Stimulated activated CD4-positive, alpha-beta T cell treated with anti-CD3 and anti-CD28 coated beads, Interleukin-4, amount 100 ng/mL, for 24 hours (primary cell): ENCODE measurements at places on chromosomes 5 and 9.

DNA sequence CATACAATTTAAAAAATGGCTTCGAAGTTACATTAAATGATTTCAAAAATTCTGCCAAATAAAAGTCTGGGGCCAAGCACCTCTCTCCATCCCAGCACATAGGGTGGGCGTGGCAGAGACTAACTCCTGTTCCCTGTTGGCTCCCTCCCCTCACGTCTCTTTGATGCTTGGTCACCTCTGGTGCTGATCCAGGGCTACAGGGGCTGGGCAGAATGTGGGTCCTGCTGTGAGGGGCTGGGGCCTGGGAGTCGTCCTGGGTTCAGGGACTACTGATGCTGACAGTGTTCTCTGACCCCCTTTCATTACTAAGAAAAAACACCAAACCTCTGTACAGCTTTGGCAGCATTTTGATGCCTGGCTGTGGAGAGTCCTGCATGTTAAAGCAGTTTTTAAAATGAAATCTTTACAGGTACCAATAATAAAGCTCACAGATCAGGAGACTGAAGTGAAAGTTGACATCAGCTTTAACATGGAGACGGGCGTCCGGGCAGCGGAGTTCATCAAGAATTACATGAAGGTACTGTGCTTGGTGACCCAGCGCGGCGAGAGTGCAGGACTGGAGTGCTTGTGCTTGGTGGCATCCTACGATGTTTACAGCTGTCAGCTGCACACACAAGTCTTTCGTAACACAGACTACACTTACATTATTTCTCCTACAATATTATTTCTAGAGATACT, 29.0 kb downstream of the TENT4A start:
- DNase-seq = no peak

DNA sequence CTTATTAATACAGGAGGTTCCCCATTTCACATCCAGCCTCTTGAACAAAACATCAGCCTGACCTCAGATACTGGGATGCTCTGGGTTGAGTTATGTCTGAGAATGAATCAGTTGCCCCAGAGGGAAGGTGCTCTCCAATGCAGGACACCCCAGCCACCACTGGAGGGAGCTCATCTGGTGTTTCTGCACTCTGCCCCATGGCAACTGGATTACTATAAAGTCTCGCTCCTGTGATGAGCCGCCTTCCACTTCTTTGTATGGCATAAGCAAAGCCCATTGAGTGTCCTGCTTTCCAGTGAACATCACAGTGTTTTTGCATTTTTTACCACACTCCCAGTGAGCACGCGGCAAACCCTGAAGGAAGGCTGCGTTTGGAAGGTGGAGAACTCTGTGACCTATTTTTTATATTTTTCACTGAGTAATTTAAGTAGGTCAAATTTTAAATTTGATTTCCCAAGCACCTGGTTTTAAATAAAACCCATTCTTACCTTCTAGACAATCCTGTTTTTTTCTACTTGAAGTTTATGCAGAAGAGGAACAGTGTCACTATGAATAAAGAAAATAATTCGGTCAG, 176.9 kb upstream of the WWC1 start:
- peak; percentile 28 for DNase-seq

DNA sequence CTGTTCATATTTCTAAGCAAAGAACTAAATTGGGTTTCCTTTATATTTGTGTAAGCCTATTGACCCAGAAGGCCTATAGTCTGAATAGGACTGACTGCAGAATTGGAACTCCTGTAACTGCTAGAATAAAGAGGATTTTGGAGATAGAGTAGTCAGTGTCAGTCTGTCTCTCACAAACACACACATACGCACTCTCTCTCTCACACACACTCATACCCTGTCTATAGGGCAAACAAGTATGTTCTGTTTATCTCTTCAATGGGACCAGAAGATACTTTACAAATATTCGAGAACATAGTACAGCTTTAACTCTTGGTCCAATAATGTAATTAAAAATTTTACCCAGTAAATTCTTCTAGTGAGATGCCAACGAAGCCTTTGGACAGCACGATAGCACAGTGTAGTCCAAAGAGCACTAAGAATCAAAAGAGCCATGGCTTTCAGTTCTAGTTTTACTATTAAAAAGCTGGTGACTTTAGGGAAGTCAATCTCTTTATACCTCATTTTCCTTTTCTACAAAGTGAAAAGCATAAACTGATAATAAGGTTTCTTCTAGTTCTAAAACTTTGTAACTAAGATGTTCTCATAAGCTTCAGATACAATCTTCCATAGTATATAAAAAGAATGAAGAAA, 19.3 kb downstream of the ABHD17B start:
- DNase-seq = no peak

DNA sequence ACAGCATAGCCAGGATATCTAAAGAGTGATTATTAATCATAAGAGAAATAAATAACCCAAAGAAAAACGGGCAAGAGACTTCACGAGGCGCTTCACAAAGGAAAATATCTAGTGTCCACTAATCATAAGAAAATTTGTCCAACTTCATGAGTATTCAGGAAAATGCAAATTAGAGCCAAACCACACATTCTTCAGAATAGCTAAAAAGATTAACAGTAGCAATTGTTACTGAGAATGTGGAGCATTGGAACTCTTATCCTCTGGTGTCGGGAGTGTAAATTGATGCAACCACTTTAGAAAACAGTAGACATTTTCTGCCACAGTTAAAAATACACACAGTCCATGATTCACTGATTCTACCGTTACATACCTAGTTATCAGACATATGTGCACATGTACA, 145.7 kb downstream of the CWC27 start:
- no peak for DNase-seq

GRCh38 chr5:160266044-160266443, 36.7 kb downstream of the FABP6 start:
- no peak for DNase-seq

DNA sequence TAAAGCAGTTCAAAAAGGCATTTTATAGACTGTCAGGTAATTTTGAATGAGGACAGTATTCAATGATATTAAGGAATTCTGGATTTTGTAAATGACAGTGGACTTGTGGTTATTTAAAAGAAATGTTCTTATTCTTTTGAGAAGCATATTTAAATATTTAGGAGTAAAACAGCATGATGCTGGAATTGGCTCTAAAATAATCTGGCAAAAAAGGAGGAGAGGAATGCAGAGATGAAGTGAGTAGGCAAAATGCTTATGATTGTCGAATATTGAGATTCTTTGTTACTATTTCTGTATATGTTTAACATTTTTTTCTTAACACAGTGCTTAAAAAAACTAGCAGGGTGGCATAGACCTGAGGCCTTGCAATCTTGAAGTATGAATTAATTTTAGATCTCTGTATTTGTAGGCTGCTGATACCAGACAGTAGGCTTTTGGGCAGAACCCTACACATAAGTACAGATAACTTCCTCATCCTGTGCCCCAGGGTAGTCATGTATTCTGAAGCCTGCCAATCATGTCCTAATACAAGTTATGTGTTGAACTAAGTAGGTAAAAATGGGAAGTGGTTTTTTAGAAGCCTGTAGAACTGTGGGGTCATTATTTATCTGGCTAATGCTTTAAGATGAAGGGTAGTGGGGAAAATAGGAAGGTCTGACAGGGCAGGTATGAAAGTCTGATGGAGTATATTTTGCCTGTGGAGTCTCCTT, 9.4 kb downstream of the CD180 start:
- no peak for DNase-seq

DNA sequence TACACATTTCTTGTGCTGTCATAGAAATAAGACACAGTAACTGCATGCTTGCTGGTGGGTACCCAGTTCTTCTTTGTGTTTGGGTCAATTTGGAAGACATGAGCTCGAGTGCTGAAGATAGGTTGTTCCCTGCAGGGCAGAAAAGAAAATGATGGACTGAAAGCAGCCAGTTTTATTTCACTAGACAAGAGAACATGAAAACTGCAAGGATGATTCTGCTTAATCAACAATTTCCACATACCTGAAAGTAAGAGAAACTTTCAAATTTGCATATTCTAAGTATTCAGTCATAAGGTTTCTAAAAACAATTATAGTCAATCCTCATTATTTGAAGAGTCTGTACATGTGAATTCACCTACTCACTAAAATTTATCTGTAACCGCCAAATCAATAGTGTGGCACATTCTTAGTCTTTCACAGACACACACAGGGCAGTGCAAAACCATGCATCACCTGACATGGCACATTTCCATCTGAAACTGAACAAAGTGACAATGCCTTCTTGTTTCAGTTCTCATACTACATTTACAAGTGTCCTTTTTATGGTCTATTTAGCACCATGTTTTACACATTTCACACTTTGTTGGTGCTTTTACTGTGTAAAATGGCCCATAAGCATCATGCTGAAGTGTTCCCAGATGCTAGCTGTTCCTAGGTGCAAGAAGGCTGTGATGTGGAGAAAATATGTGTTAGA, 56.9 kb downstream of the HOMER1 start:
- DNase-seq = no peak

DNA sequence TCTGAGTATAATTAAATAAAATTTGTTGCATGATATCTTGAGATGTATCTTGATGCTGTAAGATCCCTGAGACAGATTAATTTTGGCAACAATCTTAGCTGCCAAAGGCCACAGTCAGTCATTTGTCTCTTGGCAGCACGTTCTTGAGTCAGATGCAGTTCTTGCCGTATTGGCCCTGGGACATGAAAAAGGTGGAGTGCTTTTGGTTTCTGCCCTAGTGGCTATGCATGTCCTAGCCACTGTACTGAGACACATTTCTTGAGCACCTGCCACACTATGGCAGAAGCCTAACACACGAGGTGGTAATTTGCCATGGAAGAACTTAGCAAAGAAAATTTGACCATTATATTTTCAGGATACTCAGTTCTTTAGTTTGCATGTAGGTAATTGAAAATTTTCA, 45.0 kb upstream of the PHF2 start:
- DNase-seq = no peak

DNA sequence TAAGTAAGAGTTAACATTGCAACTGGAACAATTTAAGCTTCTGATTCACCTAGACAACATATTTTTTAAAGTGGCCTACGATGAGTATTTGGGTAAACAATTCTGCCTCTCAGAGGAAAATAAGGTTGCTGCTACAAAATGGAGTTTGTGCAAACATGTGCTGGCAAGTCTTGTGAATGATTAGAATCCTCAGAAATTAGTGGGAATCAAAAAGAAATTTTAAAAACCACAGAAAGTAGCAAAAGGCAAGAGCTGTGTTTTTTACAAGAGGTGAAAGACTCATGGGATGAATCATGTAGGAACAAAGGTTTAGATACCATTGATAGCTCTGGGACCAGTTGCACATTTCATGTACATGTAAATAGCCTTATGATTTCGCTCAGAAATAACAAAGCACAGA, 561.6 kb downstream of the TAF11L14 start:
- no peak for DNase-seq

DNA sequence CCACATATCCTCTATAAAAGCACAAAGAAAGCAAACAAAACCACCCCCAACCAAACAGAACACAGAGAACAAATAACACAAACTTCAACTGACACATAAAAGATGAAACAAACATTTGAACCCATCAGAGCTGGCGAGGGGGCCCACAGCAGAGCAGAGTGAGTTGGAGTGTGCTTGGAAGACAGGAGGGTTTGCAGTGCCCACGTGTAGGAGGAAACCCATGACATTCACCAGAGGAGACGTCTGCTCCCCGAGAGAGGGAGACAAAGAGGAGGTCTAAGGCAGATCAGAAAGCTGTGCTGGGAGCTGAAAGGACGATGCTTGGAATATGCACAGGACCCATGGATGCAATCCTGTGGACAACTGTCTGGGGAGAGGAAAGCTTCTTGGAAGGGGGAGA, 27.0 kb downstream of the MRPL36 start:
- no peak for DNase-seq

GRCh38 chr5:106755066-106755465, 915.7 kb downstream of the EFNA5 start:
- DNase-seq = no peak

DNA sequence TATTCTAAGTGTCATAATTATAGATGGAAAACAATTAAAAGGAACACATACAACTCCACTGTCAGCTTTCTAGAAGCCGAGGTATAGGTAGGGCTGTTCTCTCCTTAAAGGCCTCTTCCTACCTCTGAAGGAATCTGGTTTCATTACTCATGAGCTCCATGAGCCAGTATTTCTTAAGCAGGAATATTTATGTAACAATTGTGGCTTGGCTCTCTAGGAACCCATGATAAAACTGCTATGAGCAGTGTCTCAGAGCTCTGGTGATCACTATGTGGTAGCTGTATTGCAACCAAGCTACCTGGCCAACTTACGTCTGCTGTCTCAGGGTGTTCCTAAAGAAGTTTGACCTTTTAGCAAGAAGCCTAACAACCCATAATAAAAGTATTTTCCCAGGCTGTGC, 157.7 kb downstream of the CEP120 start:
- DNase-seq = no peak

- no peak for DNase-seq
Observed at GRCh38 chr9:117757561-117758190, 53.5 kb downstream of the TLR4 start.

DNA sequence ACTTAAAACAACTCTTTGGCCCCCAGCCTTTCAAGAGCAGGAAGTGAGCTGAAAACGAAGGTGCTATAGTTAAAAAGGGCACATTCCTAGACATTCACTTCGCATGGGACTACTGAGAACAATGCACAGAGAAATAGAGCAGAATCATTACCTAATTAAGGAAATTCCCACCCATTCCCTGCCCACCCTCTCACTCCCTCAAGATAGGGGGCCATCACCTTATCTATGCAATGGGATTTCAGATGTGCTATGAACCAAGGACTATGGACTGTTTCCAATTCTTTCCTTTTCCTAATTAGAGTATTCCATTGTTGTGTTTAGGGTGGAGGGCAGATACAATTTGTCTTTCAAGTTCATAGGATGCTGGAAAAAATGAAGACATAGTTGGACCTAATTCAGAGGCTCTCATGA, 476.8 kb downstream of the CETN3 start:
- no peak for DNase-seq

- DNase-seq = no peak
Observed at GRCh38 chr5:42840269-42840668, 28.6 kb upstream of the SELENOP start.

GRCh38 chr5:172837640-172838039, 3.6 kb downstream of the ERGIC1 start:
- no peak for DNase-seq

GRCh38 chr5:144503123-144503522, 332.4 kb downstream of the KCTD16 start:
- DNase-seq = no peak

DNA sequence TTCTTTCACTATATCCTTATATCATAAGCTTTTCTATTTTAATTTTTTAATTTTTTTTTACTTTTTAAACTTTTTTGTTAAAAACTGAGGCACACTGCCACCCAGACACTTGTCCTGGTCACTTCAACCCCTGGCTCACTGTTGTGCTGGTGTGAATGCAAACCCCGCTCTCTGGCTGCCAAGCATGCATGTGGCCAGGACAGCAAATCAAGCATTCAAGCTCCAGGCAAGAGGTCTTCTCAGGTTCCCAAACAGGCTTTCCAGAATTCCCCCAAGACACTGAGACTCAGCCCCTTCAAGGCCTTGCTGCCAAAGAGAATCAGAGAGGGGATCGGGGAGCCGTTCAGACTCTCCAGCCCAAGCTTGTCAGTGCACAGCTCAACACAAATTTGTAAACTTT, 139.9 kb downstream of the FANCC start:
- no peak for DNase-seq
